ENCODE measurements at places on chromosomes 7 and 10.
A peak's percentile ranks its signal among the peaks of the same experiment; 100 is the strongest.

DNA sequence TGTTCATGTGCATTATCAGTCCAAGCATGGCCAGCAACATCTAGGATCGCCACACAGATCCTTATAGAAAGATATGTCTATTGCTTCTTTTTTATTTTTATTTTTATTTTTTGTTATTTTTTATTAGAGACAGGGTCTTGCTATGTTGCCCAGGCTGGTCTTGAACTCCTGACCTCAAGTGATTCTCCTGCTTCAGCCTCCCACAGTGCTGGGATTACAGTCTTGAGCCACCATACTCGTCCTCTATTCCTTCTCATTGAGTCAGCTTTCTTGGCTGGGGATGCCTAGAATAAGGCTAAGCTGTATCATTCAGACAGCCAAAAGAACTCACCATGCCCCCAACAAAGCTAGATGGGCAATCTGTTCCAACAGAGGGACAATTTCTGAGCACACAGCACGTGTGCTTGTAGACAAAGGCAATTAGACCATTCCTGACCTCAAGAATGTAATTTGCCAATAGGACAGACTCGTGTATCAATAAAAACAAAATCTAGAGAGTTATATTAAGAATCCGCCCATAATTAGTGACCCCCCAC is 264.0 kb upstream of the NEBL start:
- DNase-seq: no peak

DNA sequence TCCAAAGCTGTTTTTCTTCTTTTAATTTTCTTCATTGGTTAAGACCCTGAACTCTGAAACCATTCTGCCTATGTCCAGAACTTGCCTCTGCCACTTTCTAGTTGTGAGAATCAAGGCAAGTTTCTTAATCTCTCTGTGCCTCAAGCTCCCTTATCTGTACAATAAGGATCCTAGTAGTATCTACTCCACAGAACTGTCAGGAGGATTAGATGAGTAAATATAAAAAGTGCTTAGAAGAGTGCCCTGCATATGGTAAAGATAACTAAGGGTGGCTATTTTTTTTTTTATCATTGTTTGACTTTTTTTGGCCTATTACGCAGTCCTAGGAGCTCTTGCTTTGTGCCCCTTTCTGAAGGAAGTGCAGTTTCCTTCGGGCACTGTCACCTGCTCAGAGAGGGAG is 46.4 kb upstream of the RAPGEF5 start:
- DNase-seq: no peak

DNA sequence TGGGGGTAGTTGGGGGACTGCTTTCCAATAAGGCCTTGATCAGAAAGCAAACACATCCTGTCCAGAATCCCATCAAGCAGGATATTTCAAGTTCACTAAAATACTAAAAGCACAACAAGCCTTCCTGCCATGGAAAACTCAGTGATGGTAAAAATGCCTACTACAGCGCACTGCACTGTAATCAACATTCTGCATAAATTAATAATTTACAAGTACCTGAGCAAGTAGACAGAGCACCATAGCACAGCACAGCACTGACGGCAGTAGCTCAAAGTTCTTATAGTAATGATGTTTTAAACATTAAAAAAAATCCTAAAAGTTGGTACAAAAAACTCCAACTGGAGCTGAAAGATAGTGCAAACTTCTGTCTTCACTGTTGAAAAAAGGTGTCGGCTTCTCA is 120.5 kb downstream of the FANK1 start:
- DNase-seq: no peak

- peak; percentile 67 for DNase-seq
Measured at GRCh38 chr7:69906283-69906995, 308.2 kb downstream of the AUTS2 start.

DNA sequence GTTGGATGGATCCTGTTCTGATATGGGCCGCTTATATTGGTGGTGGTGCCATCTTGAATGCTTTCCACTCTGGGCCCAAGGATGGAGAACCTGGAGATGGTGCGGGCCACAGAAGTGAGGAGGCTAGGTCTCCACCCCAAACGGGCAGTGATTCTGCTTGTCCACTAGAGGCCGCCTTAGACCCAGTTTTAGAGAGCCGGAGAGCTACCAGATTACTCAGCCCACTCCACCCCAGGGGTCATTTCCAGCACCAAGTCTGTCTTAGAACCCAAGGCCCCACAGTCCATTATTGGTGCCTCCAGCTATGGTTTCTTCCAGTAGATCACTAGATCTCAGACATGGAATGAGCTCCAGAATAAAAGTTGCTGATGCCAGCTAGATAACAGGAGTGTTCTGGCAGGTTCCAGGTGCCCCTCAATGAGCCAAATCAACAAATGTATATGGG is 11.8 kb upstream of the CAMK2G start:
- peak; percentile 23 for DNase-seq

DNA sequence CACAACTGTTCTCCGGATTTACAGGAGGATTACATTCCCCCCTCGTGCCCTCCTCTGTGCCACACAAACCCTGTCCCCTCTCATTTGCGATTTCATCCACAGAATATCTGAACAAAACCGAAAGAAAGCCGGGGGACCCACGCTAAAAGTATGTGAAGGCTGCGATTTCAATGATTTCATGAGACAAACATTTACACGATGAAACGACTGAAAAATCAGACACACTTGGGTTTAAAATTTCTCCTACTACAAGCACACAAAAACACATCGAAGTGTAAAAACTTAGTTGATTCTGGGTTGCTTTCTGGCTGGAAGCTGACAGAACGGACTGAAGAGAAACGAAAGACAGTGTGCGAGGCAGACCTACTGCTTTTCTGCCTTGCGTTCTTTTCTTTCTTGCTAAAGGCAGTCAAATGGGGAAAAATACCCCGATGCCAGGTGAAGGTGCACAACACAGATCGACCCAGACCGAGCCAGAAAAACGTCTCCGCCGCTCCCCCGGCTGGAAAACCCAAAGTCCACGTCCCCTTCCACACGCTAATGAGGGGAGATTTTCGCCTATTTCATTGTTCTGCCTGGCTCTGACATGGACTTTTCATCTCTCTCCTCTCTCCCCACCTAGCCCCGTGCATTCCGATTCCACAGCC is 1.2 kb downstream of the HIPK2 start:
- no peak for DNase-seq

- no peak for DNase-seq
Measured at GRCh38 chr10:8306685-8307364, 252.3 kb downstream of the GATA3 start.

GRCh38 chr10:94146746-94147145 is 153.0 kb downstream of the PLCE1 start:
- DNase-seq: no peak

DNA sequence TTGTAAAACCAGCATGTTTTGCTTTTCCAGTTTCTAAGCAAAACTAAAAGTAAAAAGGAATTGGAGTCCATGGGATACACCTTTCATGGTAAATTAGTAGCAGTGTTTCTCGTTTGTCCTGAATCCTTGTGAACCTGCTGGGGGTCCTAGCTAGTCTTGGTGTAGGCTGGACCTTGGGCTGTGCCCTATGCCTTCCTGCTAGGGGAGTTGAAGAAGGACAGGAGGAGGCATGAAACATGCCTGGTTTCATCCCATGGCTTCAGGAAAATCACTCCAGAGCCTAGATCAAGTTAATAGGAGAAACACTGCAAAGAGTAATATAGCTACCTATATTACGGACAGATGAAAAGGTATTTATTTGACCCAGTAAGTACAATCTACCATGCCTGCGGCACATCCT is 41.1 kb upstream of the GDF10 start:
- DNase-seq: no peak

GRCh38 chr7:5694912-5695726 is 86.3 kb downstream of the RNF216 start:
- peak; percentile 73 for DNase-seq

DNA sequence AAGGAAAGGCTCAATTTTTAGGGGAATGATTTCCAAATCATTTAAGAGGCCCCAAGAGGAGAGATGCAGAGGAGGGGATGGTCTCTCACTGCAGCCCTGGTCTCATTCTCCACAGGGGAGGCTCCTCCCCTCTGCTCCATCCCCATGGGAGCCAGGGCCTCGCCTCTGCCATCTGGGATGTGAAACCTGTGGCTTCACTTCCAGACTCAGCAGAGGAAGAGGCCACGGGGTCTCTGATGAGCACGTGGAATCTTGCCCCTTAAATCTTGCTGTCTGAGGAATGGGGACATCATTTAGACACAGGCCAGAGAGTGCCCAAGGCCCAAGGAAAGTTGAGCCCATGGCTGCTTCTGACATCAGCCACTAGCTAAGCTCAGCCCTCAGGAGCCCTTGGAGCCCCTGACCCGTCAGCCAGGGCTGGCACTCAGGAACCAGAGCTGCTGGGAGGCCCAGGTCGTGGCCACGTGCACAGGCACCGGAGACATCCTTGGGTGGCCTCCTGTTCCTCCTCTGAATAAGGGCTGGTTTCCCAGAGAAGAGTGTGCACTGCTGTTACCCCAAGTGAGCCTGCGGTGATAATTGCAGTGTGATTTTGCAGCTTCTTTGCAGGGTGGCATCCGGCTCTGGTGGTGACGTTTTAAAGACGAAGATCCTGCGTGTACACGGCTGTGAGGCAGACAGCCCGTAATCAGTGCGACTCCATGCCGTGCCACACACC is 50.5 kb downstream of the VIPR2 start:
- DNase-seq: no peak

- no peak for DNase-seq
Measured at GRCh38 chr10:98248018-98248417, 20.0 kb downstream of the LOXL4 start.

- no peak for DNase-seq
Measured at GRCh38 chr7:157719008-157719682, 382.3 kb downstream of the DNAJB6 start.

- peak; percentile 19 for DNase-seq
Measured at GRCh38 chr7:43756368-43757072, 2.0 kb upstream of the BLVRA start.

DNA sequence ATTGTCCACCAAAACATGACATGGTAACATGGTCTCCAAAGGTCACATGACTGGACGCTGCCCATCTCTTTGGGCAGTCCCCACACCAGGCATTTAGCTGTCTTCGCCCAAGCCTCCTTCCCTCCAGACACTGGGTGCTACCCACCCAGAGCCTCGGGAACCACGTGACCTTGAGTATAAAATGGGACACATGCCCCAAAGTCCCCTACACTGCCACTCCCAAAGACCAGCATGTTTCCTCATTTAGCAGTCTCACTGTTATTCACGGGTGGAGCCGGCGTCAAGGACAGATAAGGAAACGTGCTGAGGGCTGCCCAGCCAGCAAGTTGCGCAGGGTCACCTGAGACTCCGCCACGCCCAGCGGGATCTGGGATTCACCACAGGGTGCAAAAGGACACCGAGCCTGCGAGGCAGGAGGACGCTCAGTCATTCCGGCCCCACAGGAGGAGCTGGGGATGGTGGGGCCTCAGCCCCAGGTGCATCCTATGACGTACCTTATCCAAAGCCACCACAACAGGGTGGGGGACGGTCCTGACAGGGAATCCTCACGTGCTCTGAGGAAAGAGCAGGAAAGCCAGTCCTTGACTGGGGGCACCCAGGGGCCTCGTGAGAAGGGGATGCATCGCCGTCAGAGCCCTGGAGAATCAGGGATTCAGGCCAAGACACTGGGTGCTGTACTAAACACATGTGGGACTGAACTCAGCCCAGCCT is 226.9 kb downstream of the TNS3 start:
- no peak for DNase-seq

- DNase-seq: no peak
Measured at GRCh38 chr10:121440461-121440860, 157.8 kb downstream of the FGFR2 start.

DNA sequence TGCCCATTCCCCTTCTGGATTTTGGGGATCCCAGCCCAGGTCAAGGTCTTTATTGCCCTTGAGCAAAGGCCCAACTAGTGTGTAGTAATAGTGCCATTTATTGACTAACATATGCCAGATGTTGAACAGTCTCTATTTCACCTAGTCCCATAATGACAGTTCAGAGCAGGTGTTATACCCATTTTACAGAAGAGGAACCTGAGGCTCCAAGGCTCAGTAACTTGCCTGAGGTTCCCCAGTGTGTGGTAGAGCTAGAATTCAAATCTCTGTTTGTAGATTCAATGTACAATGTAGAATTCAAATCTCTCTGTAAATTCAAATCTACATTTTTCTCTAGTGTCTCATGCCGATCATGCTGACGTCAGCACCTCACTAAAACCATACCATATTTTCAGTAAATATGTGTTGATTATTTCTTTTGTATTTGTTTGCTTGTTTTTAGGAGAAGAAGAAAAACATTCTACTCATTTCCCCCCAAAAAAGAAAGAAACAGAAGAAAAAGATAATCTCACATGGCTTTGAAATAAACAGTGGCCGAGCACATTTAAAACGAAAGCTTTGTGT is 329.7 kb downstream of the PRPF18 start:
- DNase-seq: no peak

- DNase-seq: no peak
Measured at GRCh38 chr7:34156336-34156735, 251.0 kb downstream of the BMPER start.

DNA sequence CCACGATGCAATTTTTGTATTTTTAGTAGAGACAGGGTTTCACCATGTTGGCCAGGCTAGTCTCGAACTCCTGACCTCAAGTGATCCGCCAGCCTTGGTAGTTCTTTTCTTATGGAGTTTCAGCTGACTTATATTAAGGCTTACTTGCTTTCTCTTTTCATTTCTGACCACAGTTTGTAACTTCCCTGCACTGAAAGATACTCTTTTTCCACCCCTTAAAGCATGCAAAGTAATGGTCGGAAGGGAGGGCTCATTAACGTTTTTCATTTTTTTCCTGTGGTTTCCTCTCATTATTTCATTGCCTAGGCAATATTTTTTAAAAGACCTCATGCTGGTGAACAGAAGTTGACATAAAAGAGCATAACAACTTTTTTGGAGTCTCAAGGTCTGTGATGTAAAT is 27.0 kb downstream of the ADRB1 start:
- DNase-seq: no peak

- no peak for DNase-seq
Measured at GRCh38 chr10:3148994-3149393, 23.6 kb downstream of the PITRM1 start.

GRCh38 chr10:49115796-49116508 is 630 bp upstream of the VSTM4 start:
- no peak for DNase-seq

DNA sequence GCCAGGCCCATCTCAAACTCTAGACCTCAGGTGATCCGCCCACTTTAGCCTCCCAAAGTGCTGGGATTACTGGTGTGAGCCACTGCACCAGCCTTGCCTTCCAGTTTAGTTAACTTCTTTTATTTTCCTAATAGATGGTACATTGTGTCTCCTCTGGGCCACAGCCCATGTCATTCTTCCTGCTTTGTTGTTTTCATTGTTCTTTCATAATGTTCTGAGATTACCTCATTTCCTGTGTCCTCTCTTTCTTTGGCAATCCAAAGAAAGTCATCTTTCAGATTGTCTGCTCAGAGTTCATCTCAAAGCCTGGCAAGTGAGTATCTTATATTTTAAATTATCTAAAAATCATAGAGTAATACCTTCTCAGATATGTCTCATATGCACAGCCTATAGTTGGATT is at the start of gene OLAH:
OLAH (plus strand) TSS at position 270 of the 400 bp plus-strand sequence. CDS start 3,346 bp downstream, outside the sequence.
- DNase-seq: no peak

DNA sequence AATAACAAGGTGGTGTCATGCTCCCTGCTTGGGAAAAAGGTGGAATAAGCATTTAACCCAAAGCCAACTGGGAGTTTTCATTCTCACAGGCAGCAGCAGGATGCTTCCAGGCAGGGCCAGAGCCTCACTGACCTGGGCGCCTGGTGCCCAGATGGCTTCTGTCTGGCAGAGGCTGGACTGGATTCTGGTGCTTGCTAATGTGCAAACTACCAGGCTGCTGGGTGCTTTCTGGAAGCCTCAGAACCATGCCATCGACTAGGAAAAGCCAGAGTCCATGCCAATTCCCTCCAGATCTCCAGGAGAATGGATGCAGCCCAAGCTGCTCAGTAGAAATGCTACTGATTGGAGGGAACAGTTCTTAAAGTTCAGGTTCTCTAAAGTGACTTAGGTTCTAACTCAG is 36.2 kb downstream of the VIPR2 start:
- no peak for DNase-seq

- no peak for DNase-seq
Measured at GRCh38 chr10:9382533-9382866, 1328.0 kb downstream of the GATA3 start.
